ENCODE measurements at places on chromosomes 6 and 20.

DNA sequence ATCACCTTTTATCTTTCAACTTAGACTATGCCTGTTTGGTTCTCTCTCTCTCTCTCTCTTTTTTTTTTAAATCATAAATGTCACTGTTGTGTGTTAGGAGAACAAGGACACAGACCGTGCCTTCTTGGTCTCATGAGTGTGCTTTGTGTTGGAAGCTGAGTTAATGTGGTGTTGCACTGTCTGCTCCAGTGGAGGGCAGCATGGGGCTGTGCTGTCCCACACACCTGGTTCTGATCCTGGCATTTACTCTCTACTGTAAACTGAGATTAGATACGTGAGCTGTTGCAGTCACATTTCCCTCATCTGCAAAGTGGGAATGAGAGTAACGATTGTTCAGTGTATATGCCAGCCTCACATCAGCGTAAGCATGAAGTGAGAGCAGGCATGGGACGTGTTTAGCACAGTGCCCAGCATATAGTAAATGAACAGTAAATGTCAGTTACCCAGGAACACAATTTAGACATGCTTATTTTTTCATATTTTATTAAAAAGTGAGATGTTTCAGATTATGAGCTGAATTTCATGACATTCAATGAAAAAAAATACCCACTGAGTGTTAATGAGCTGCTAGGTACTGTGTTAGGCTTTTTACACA, 161.1 kb downstream of the FARS2 start:
- DNase-seq, result no peak

DNA sequence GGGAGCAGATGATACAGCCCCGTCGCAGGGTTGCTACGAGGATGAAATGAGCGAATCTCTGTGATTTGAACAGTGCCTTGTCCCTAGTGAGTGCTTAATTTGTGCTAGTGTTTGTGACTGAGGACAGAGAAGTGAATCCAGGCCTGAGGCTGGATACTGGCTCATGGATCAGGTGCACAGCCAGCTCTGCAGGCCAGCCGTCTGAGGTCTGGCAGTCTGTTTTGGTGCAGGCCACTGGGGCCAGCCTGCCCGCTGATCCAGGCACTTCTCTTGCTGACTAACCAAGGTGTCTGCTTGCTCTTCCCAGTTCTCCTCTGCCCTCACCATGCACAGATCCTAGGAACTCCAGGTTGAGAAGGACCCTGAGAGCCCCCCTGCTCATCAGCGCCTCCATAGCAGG, 181.0 kb downstream of the LRFN2 start:
- no peak for DNase-seq

DNA sequence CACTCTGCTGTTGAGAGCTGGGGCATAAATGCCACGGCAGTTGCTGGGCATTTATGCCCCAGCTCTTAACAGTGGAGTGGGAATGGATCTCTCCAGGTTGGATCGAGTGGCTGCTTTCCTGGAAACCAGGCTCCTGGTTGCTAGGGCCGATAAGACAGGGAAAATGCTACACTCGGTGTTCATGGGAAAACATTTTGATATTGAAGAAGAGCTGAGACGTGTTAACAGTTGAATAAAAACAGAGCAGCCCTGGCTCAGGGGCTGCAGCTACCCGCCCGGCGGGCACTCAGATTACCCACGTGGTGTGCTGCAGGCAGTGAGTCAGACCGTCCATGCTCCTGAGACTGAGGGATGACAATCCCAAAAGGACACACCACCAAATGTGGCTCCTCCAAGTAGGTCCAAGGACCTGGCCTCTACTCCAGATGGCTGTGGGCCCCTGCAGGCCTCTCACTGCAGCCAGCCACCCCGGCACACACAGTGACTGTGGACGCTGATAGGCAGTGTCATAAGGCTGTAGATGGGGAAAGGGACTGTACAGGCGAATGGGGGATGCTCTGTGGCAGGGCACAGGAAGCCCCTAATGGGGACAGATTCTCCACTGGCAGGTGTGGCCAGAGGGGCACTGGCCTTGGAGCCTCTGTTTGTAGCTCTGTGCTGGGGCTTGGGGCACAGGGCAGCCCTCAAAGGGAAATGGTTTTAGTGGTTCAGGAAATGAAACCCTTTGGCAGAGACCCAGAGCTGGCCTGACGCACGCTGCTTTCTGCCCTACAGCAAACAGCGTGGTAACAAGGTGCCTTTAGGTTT, 237.8 kb downstream of the LY86 start:
- peak; percentile 62 for DNase-seq

GRCh38 chr20:57794600-57795341, 85.0 kb upstream of the PMEPA1 start:
- no peak for DNase-seq

GRCh38 chr6:7260291-7261031, 52.5 kb downstream of the SSR1 start:
- no peak for DNase-seq

- no peak for DNase-seq
Observed at GRCh38 chr20:23680146-23680545, 8.7 kb downstream of the CST4 start.

GRCh38 chr6:11424395-11425034, 113.0 kb upstream of the TMEM170B start:
- no peak for DNase-seq

DNA sequence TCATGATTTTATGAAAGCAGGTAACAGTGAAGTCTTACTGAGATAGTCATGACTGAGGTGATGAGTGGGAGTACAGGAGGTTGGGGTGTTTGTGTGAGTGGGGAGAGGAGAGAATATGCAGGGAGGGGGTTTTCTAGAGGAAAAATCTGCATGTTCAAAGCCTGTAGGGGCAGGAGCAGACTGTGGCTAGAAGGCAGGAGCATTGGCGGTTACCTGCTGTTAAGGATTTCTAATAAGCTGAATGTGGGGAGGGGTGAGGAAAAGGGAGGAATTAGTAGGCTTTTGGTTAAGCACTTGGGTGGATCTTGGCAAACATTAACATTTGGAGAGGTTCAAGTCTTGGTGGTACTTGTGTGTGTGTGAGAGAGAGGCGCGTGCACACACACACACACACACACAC, 70.8 kb downstream of the EYA4 start:
- DNase-seq, result no peak

DNA sequence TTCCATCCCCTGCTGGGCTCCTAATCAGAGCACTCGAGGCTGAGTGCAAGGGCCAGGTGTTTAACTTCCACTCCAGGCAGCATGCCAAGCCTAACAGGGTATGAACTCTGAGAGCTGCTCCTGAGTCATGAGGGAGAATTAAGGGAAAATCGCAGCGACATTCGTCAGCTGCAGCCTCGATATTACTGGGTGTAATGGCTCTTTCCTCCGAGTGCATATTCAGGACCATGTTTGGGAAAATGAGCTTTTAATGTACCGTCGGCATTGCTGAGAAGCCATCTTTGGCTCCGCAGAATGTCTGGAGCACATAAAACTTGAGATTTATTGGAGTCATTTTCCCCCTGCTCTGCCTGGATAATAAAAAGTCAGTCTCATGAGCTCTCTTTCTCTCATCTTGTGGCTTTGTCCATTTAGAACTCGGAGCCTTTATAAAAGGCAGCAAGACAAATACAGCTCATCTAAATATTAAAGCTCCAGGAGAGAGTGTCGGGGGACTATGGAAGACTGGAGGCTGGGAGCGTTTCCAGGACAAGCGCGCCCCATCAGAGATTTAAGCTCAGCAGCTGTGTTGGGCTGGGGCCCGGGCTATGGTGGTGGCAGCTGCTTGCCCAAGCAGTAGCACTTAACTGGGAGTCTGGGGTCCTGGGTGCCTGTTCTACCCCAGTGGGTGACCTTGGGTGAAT, 103.7 kb downstream of the TOX2 start:
- DNase-seq, result no peak

DNA sequence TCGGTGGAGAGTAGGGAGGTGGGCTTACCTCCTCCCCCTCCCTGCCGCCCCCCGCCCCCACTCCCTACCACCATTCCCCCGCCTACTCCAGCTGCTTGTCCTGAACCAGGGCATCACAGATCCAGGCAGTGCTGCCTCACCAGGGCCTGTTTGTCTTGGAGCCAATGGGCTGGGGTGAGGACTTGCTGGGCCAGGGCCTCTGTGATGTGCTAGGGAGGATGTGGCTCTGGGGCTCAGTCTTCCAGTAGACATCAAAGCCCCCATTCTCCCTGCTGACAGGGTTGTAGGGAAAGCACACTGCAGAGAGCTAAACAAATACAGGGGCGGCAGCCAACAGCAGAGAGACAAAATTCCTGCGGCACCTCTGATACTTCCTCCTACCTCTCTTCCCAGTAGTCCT, 48.2 kb upstream of the NXT1 start:
- DNase-seq, result no peak

DNA sequence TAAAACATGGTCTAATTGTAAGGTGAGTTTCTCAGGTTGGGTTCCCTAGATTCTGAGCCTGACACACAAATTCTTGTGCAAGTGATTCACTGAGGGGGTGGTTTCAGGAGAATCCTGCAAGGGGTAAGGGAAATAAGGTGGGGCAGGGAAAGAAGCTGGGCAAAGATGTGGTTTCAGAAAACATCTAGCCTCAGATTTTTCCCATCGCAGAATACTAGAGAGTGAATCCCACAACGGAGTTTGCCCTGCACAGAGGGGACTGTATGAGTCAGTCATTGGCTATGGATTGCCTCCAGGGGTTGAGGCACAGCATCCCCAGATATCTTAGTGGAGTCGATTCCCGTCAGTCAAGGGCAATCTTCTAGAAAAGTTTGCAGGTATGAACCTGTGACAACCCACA, 65.2 kb downstream of the PRL start:
- DNase-seq, result no peak

DNA sequence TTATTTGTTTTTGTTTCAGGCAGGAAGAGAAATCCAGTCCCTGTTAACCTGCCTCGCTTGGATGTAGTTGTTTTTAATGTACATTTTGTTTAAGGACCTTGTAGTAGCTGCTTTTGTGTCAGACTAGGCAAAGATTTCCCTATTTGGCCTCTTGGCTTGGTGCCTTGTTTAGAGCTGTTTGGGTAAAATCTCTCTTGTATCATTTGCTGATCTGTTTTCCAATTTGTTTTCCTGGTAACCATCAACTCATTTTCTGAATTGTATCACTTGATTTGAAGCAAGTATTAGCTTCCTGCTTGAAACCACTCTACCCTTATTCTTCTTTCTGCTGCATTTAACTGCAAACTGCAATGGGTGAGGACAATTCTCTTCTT, 160.7 kb downstream of the ZFAND3 start:
- no peak for DNase-seq

- no peak for DNase-seq
Observed at GRCh38 chr6:114431641-114432040, 88.8 kb upstream of the HS3ST5 start.

DNA sequence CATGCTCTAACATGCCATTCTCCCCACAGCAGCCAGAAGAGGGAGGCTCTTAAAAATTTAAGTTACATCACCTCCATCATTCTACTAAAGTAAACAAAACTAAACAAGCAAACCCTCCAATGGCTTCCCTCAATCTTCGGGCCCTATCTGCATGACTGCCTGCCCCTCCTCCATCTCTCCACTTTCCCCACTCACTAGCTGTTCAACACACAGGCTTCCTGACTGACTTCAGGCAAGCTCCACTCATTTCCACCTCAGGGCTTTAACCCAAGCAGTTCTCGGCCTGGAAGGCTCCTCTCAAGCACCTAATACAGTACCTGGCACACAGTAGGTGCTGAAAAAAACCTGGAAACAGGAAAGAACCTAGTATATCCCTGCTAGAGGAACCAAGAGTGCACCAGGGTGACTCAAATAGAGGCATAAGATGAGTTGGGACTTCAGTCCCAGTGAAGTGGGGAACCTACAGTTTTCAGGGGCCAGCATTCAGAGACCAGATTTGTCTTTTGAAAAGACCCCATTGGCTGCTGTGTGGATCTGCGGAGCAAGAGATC, 2.8 kb downstream of the AHCY start:
- no peak for DNase-seq

- peak; percentile 21 for DNase-seq
Observed at GRCh38 chr6:32415521-32416019, 8.6 kb upstream of the BTNL2 start.

DNA sequence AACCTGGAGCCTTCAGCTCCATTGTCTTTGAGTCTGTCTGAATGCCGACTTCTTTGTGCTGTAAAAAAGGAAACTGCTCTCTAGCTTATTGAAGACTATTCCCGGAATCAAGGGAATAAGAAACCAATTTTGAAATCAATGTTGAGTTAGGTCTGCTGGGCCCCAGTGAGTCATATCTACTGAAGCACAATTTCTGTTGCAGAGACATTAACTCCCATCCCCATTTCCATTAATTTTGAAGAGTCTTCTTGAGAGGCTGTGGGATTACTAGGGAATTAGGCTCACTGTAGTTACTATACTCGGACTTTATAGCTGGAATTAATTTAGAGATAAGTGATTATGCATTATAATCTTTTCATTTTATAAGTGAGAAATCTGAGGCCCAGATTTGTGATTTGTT, 116.7 kb downstream of the SLC35F1 start:
- no peak for DNase-seq

GRCh38 chr6:31911826-31912585, 10.1 kb upstream of the ZBTB12 start:
- DNase-seq, result no peak

DNA sequence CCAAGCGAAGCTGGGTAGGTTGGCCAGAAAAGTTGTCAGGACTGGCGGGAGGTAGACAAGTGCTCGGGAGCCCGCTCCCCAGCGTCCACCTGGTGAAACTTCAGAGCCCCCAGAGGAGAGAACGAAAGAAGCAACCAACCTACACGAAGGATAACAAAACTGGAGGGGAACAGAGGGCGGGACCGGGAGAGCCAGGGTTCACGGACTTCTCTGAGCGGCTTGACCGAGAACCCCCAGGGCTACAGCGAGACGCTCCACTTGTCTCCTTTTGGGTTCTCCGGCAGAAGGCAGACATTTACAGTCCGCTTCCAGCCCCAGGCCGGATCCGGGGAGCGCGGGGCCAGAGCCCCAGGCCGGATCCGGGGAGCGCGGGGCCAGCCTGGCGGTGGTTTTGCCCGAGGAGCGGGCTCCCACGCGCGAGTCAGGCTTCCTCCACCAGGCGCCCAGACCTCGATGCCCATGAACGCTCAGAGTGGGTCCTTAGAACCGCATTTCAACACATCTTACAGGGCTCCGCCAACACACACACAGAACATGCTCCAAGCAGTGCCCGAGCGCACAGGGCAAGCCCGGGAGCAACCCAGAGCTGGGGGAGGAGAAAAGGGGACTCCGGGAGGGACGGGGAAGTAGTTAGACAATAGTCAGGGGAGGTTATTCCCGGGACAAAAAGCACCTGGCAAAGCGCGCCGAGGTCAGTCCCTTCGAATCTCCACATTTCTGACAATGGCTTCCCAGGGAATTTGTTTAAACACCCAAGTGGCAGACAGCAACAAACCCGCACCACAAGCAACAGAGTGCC, 1.1 kb downstream of the PTPRK start:
- DNase-seq, result no peak

DNA sequence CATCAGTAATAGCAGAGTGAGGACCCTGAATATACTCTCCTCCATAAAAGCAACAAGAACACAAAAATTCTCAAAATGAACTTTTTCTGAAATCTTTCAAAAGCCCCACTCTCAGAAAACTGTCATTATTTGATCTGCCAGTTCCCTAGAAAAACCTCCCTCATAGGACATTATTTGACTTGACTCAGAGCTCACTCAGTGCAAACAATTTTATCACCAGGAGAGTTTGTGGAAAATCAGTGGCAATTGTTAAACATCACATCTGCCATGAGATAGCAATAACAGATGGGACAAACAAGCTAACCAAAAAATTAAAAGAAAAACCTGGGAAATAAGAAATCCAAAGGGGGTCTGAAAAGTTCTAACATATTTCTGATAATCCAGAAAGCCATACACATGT, 100.0 kb downstream of the ATG5 start:
- DNase-seq, result no peak

- no peak for DNase-seq
Observed at GRCh38 chr6:16438718-16439591, 200.6 kb downstream of the GMPR start.

All from GM19239 (cell line).